Occipital lobe (tissue), 3 donors: ENCODE measurements at places on chromosomes 16 and 17. TPM values are rescaled to one million over a fixed set of nuclear protein-coding genes. Genes with fewer than 3 reads are reported as not detected.

ROGDI gene
- 38.7 TPM for total RNA-seq

CCT6B gene
- total RNA-seq: 2.3 TPM

SNRNP25 gene
- total RNA-seq: 11.4 TPM

TAF15 gene
- 72.8 TPM for total RNA-seq

SPNS1 gene
- total RNA-seq: 17.8 TPM

RCVRN gene
- total RNA-seq: 0.16 TPM

ABCA8 gene
- total RNA-seq: 3.9 TPM

GRCh38 chr16:60811051-60811608 lies 1225.1 kb downstream of the CDH8 start:
- DNase-seq: no peak

DNA sequence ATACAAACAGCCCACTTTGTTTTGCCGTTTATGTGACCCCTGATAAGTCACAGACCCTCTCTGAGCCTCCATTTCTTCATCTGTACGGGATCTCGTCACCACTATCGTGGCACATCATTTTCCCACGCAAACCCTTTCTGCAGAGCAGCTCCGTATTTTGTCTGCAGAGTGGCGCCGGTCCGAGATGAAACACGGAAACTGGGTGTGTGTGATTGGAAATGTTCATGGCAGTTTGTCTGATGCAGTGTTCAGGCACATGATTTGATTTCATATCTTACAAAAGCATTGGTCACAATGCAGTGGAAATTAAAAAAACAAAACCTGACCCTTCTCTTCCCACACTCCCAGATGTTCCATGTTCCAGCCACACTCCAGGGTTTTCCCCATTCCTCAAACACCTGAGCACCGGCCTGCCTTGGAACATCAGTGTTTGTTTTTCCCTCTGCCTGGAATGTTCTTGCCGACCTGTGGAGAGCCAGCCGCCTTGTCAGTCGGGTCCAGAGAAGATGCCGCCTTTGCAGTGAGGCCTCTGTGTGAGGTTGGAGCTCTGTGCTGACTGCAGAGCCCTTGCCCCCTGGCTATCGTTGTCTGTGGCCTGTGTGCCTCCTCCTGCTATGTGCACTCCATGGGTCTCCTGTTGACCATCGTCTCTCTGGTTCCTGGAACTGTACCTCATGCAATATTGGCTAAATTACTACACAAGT lies 39.2 kb downstream of the NT5M start:
- DNase-seq: no peak

- DNase-seq: no peak
Observed at GRCh38 chr17:48575066-48575582, 3.0 kb downstream of the HOXB4 start.

DNA sequence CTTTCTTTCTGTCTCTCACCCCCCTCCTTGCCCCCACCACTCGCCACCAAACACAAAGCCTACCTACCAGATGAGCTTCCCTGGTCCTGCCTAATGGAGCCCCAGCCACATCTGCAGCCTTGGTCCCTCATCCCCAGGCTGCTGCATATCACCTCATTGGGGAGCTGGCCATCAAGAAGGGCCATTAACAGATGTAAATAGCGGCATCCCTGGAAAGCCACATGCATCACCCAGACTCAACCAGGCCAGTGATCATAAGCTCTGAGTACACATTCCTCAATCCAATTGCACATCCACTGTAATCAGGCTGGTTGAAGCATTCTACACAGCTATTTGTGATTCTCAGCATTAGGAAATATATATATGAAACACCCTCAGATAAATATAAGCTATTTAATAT lies 211.7 kb upstream of the C17orf78 start:
- no peak for DNase-seq

- no peak for DNase-seq
Observed at GRCh38 chr16:47213761-47214440, 70.2 kb upstream of the NETO2 start.

DNA sequence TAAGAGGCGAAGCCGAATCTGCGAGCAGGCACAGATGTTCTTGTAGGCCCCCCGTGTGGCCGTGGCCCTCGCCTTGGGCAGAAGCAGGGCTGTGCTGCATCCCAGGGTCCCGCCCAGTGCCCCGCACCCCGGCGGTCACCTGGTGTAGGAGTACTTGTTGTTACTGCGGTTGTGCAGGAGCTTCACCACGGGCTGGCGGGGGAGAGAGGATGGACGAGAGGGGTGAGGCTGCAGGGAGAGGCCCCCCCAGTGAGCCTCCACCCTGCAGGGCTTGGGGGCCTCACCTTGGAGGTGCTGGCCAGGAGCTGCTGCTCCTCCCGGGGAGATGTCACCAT lies 11.4 kb downstream of the ASPHD1 start:
- DNase-seq: no peak

GRCh38 chr17:73257516-73257915 lies 4.2 kb downstream of the CPSF4L start:
- DNase-seq: no peak

GRCh38 chr17:17569691-17570090 lies 21.8 kb downstream of the PEMT start:
- no peak for DNase-seq

- no peak for DNase-seq
Observed at GRCh38 chr16:89298623-89299225, 81.2 kb downstream of the ZNF778 start.

GRCh38 chr17:49495842-49496182 lies 719 bp downstream of the NGFR start:
- DNase-seq: no peak

GRCh38 chr17:66335797-66336196 lies 33.4 kb downstream of the PRKCA start:
- no peak for DNase-seq

GRCh38 chr17:9566067-9566466 lies 9.6 kb downstream of the STX8 start:
- DNase-seq: no peak

GRCh38 chr17:50513495-50513894 lies 5.3 kb downstream of the MYCBPAP start:
- no peak for DNase-seq

- DNase-seq: no peak
Observed at GRCh38 chr17:38715216-38715943, 10.3 kb downstream of the MLLT6 start.

- peak; percentile 49 for DNase-seq
Observed at GRCh38 chr17:57955183-57955931, at the start of gene CUEDC1. Gene CUEDC1, minus strand, starts transcription at chr17:57955412. Its CDS starts 69,848 bp downstream, at chr17:57885564.

GRCh38 chr17:80308692-80309517 lies 48.3 kb downstream of the RNF213 start:
- no peak for DNase-seq

DNA sequence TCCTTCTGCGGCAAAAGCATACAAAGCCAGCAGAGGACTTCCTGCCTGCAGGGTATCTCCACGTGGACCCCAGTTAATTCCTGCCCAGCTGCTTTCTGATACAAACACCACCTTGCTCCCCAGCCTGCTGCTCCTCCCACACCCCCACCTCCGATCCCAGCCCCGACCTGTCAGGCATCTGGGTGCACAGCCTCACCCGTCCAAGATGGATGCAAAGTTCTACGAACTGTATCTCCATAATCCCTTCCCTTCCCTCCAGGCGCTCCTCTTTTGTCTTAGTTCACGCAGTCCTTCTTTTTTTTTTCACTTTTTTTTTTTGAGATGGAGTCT lies 15.6 kb upstream of the FOXJ1 start:
- DNase-seq: no peak

- DNase-seq: no peak
Observed at GRCh38 chr16:71883168-71883848, 674 bp downstream of the ZNF821 start.

- no peak for DNase-seq
Observed at GRCh38 chr16:24800586-24800985, 45.2 kb upstream of the SLC5A11 start.

GRCh38 chr16:81694494-81695280 lies 84.4 kb upstream of the PLCG2 start:
- no peak for DNase-seq

GRCh38 chr16:75401691-75402090 lies 31.6 kb downstream of the CFDP1 start:
- no peak for DNase-seq

DNA sequence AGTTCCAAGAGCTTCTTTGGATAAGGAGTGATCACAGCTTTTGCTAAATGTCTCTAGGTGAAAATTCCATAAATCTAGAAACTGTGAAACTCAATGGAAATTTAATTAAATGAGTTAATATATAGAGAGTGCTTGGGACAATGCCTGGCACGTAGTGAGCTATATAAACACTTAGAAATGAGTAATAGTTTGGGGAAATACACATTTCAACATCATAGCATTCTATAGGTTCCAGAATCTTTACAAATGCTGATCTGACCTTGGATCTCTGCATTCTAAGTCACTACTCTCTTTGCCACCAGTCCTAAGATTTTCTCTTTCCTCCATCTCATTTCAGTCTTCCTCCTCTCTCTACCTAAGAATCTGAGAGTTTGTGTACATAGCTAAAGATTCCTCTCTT lies 175.6 kb downstream of the SOX9 start:
- DNase-seq: no peak

- DNase-seq: no peak
Observed at GRCh38 chr16:69741951-69742904, 12.5 kb downstream of the NOB1 start.

DNA sequence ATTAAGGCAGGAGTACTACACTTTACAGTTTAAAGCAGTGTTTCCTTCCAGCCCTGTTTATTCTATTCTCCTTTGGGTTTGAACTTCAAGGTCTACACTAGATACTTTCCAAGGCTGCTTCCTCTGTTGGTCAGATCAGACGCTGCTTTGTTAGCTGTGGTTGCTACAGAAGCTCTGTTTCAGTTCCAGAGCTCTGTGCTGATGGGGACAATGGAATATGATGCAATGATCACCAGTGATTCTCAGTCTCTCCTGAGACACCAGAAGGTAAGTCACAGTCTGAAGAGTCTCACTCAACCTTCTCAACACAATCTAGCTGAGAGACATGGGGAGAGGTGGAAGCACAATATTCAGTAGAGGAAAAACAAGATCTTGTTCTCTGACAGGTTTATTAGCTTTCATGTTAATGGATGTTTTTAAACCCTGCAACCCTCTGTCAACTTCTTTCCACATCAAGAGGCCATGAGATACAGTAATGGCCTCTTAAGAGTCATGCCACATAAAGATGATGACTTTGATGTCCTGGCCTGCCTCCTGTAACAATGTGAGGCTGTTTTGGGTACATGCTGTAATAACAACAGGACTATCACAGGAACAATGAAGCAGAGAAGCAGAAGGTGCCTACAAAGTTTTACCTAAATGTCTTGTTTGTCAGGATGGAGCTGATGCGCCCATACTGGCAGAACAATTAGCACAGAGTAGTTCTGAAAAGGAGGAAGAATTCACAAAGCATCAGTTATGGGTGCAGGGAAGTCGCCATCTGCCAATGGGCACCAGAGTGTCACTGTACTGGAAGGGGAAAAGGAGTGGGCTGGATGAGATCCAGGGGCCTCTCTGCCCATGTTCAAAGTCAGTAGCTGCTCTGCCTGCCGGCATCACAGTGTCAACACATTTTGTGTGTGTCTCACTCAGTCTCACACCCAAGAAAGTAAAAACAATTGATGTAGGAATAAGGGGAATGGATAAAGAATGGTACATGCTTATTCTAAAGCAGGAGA lies 33.4 kb downstream of the PSME3IP1 start:
- DNase-seq: no peak

- DNase-seq: no peak
Observed at GRCh38 chr16:79943736-79944135, 343.2 kb upstream of the MAF start.

GRCh38 chr16:68520649-68521086 lies 18.4 kb upstream of the ZFP90 start:
- peak; percentile 64 for DNase-seq

DNA sequence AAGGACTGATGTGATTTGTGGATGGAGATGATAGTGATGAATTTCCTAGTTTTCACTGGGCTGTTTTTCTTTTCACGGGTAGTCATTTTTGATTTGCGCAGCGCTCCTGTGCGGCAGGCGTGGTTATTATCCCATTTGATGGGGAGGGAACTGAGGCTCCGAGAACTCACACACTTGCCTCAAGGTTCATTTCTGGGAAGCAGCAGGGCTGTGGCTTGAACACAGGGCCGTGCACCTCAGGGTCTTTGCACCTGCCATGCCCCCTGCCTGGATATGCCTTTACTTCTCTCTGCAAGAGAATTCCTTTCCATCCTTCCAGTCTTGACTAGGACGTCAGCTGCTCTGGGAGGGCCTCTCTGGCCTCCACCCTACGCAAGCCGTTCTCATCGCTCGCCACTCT lies 16.3 kb upstream of the WFDC1 start:
- no peak for DNase-seq
